ENCODE measurements at places on chromosomes 7 and 10.

DNA sequence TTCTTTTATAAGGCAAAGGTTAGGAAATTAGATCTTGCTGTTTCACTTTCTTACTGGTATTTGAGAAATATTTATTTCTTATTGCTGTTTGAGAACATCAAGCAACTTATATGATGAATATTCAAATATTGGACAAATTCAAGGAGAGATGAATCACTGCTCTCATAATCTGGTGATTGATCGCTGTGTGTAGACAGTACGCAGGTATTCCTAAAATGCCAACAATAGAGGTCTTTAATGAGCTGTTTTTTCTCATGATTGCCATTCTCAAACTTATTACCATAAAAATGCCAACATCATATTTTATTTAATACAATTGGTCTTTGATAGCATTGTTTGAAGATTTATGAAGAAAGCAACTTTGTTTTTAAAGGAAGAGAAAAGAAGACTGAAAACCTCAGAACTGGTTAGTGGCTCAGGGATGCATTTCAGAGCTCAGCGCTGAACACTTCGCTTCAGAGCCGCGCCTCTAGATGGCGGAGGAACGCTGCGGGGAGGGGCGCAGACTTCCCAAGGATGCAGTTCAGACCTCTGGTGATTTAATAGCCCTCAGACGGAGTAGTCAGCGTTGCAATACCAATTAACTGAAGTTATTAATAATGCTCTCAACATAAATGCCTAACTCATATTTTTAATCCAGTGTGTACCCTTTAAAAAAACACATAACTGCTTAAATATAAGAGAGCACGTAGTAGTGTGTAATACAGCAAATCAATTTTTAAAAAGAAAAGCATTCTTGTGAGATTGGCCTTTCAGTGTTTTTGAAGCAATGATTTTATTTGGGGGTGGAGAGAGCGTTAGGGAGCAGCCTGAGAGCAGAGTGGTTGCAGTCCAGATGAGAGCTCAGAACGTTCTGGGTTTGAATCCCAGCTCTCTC, 38.5 kb upstream of the STEAP4 start:
- no peak for DNase-seq

- DNase-seq, result no peak
Measured at GRCh38 chr10:69472142-69472541, 20.9 kb downstream of the TSPAN15 start.

DNA sequence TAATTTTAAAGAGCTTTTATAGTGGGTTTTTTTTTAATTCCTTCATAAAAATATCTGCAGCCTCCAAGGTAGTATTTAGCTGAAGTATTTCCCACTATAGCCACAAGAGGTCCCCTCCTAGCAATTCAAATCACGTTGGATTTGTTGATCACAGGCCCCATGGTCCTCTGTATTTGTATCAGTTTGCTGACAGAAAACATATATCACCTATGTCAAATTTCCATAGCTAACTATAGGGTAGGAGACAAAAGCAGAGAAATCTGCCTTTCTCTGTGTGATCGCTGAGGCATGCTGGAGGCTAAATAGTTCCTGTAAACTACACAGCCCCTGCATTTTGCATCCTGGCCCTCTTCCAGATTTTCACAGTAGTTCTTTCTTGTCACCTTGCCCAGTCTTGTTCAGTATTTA, 1.7 kb upstream of the CTNNA3 start:
- DNase-seq, result peak; percentile 19

DNA sequence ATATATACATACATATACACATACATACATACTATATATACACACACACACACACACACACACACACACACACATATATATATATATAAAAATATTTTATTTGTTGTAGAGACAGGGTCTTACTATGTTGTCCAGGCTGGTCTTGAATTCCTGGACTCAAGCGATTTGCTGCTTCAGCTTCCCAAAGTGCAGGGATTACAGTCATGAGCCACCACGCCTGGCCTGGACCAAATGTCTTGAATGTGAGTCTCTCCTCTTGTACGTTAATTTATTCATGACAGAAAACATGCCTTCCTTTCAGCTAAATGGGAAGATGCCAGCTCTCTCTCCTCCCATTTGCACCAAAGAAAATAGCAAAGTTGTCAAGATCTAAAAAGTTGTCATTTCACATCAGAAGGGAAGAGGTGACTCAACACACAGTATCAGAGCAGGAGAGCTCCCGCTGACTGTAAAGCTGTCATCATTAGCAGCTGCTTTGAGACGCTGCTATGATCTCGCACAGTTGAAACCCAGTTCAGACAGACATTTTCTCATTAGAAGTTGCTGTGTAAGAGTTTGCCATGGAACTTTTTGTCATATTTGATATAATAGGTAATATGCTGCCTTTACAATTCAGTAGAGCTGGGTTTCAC, 224.3 kb downstream of the SFMBT2 start:
- DNase-seq, result no peak

GRCh38 chr7:95925971-95926370, 153.6 kb downstream of the DYNC1I1 start:
- no peak for DNase-seq

- no peak for DNase-seq
Measured at GRCh38 chr10:77301305-77301730, 336.3 kb downstream of the KCNMA1 start.

GRCh38 chr10:16242859-16243613, 193.8 kb upstream of the PTER start:
- DNase-seq, result no peak

DNA sequence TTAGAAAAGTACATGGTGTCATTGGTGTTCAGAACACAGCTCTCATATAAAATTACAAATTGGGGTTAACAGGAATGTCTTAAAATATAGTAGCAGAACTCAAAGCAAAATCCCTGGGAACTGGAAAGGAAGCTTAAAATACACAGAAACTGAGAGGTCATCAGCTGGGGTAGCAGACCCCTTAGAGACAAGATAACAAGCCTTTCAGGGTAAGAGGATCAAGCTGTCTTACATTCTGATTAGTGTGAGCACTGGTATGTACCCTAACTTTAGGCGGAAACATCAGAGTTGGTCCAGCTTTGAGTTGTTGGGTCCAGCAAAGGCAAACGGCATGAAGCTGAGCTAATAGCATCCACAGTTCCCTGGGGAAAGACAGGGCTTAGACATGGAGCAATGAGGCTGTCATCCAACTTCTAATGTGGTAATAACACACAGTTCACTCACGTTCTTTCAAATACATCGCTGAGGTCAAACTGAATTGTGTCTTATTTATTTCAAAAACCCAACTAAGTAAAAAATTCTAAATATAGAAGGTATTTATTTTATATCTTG, 32.6 kb downstream of the ARHGAP21 start:
- no peak for DNase-seq

DNA sequence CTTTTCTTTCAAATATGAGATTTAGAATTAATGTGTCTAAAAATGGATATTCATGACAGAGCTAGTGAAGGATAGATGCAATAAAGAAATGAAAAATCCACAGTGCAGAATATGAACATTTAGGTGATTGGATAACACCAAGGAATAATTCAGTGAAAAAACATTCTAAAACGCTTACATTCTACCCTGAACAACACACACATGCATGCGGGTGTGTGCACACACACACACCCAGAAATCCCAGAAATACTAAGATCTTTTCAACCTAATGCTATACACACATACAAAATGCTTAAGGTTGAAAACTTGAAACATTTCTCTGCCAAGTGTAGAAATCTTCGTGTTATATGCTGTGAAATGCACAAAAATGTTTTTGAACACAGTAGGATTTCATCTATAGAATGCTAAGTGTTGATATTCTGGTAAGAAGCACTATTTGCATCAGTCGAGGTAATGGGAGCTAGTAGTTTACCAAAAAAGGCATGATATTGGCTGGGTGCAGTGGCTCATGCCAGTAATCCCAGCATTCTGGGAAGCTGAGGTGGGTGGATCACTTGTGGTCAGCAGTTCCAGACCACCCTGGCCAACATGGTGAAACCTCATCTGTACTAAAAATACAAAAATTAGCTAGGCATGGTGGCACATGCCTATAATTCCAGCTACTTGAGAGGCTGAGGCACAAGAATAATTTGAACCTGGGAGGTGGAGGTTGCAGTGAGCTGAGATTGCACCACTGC, 600.6 kb downstream of the PHTF2 start:
- no peak for DNase-seq

- no peak for DNase-seq
Measured at GRCh38 chr10:125029584-125030242, 87.8 kb downstream of the ZRANB1 start.

DNA sequence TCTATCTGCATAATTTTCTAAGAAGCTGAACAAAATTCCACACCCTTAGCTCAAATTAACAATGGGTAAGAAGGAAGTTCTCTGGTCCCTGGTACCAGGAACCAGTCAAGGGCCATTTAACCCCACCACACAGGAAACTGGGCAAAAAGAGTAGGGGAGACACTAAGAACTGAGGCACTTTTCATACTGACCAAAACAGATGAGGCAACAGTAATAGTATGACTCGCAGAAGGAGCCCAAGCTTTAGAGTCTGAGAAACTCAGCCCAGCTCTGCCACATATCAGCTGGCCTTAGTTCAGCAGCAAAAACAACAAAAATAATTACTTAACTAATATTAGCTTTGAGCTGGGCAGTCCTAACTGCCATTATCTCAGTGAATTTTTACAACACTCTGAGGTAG, 221.2 kb downstream of the FAM107B start:
- DNase-seq, result no peak

- DNase-seq, result no peak
Measured at GRCh38 chr10:74335501-74335900, 184.5 kb downstream of the ADK start.

DNA sequence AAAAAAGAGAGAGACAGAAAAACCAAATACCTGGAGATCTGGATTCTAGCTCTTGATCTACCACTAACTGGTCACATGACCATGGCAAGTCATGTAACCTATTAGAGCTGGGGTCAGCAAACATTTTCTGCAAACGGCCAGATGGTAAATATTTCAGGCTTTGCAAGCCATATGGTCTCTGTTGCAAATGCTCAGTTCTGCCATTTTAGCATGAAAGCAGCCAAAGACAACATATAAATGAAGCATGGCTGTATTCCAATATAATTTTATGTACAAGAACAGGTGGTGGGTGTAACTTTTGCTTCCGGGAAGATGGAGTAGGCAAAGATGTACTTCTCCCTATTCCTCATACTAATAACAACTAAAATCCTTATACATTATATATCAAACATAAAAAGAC, 6.7 kb downstream of the FRA10AC1 start:
- peak; percentile 94 for DNase-seq

DNA sequence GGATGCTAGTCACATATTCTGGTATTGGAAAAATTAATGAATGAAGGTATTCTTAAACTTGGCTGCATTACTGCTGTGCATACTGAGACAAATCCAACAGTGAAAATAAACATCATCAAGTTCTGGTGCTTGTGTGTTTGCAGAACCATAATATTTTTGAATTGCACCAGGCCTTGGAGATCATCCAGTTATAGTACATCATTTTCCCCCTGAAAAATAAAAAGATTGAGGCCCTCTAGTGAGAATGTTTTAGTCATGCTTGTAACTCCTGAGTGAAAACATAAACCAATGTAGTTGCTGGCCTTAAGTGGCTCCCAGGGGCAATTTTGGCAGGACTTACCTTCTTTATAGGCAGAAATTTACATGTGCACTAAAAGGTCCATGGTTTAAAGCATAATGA, 218.8 kb upstream of the TMEM229A start:
- no peak for DNase-seq

GRCh38 chr7:17234398-17235031, 63.9 kb upstream of the AHR start:
- DNase-seq, result no peak

- no peak for DNase-seq
Measured at GRCh38 chr10:124173298-124173900, 80.0 kb upstream of the CHST15 start.

DNA sequence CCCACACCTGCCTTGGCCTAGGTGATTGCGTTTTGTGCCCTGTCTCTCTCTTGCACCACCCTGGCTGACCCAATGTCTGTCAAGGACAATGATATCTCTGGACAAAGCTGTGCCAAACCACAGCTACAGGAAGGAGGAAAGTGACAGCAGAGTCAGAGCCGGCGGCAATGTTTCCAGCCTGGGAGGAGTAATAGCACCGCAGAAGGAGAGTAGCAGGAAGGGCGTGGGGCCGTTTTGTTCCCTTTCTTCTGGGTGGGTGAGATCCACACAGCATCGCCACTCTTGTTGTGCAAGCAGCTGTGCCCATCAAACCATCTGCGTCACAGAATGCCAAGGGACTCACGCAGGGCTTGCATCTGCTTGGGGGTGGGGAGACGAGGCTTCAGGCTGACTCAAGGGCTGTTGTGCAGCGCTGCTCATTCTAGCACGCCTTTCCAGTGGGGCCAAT, 341.6 kb upstream of the AUTS2 start:
- DNase-seq, result peak; percentile 24

DNA sequence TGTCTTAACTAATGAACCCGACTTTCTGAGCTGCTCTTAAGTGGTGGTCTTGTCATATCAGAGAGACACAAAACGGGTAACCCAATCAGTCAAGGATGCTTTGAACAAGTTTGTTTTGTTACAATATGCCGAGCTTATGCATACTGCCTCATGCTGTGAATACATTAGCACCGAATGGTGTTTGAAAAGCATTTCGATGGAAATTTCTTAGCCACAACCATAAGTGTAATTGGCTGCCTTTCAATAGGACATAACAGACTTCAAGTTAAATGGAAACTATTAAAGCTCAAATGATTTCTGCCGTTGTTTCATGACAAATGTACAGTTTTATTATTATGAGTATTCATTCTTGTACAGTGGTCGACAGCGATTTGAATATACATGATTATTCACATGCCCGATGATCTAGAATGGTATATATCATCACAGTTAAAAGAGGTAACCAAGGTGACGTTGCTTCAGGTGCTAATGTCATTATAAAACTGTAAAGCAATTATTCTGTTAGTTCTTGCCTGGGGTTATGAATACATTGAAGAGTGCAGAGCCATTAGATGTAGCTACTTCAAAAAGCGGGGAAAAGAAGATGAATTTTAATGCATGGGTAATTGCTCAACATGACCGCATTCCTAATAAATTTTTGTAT, 118.8 kb downstream of the EBF3 start:
- DNase-seq, result no peak

- peak; percentile 53 for DNase-seq
Measured at GRCh38 chr10:100653957-100654781, 91.2 kb upstream of the PAX2 start.

DNA sequence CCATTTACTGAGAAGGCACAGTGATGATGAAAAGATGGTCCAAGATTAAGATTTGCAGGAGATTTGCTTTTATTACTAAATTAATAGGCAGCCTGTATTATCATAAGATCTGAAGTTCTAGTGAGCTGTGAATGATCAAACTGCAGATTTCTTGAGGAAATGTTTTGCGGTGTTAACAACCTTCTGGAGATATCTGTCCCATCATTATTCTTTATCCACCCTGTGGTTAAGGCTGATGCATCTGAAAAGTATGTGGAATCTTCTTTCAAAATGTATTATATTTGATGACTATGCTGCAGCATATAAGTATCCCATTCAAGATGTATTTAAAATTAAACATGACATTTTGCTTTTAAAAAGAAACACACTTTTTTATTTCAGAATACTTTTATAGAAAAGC, 150.3 kb downstream of the POLR1F start:
- no peak for DNase-seq

Measured in NCI-H1694 treated with DMSO at 0.1 percent for 48 hours (cell line).